ENCODE measurements at places on chromosomes 1 and 21.

DNA sequence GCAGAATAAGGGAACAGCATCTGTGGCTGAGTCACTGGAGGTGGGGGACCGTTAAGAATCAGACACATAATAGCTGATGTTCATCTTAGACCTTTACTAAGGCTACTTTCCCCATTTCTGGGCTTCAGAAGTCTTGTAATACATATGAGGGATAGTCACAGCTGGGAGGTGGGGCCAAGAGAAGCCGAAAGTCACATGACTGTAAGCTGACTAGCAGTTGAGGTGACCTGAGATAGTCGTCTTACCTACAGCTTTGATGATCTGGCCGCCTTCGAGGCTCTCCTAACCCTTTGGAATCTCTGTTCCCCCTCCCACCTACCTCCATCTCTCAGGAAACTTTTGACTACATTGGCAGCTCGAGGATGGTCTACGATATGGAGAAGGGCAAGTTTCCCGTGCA is 9.4 kb downstream of the NCSTN start:
- no peak for DNase-seq

- no peak for DNase-seq
These were observed 40.1 kb upstream of the SLC5A9 start for GRCh38 chr1:48182439-48182838.

- no peak for DNase-seq
These were observed 228.2 kb upstream of the USP24 start for GRCh38 chr1:55443175-55443915.

GRCh38 chr1:85148524-85149250 is 52.1 kb downstream of the SYDE2 start:
- no peak for DNase-seq

GRCh38 chr1:1348420-1349255 is 580 bp downstream of the DVL1 start:
- DNase-seq = no peak

DNA sequence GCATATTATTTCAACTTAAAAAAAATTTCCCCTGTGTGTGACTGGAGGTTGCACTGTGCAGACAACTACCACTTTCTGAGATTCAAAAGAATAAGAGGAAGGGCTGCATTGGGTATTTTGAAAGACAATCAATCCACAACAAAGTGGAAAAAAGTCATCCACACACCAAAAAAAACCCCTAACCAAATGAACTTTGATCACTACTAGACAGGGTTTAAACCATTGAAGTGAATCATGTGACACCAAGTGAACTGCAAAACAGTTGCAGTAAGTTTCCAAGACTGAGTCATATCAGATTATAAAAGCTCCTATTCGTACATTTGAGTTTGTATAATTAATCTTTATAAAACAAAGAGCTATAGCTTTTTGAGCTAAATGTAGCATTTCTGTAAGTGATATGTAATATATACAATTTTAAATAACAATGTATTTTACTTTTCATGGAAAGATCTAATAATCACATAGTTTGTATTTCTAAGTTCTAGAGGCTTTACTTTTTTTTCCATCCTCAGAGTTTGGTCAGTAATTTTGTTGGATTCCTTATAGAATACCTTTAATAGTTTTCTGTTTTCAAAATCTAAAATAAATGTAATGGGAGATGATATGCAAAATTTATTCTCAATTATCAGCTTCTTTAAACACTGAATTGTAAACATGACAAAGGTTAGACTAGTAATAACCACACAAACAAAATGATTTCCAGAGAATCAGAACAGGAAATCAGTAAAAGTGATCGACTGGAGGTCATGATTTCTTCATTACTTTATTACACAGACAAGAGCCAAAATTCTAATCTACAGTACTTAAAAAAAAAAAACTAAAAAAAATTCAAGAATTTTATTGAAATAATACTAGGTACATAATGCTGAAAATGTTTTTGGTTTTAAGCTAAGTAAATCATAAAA is 50.5 kb upstream of the GFI1 start:
- no peak for DNase-seq

DNA sequence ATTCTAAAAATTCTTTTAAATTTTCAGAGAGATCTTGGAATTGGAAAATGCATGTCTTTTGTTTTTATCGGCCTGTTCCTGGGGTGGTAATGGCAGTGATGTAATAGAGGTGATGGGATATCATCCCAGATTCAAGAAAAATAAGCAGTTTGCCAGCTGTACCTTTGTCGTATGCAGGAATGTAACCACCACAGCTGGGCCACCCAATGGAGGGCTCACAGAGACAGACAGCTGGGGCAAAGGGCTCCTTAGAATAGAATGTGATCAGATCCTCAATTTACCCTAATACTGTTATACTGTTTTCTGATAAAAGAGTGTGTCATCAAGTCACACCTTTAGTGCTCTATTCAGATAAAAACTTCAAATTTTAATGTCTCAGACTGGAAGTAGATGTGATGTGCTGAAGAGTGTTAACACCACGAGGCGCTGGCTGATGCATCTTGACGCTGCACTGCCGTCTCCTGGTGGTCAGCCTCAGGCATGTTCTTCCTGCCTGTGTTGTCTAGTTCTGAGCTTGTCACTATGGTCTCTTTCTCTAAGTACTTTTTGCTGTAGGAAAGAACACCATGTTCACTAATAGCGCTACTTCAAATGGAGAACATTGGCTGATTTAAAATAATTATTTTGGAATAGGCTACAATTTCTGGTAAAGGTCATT is 78.8 kb downstream of the C1orf21 start:
- no peak for DNase-seq

GRCh38 chr1:26278724-26279455 is 996 bp upstream of the SH3BGRL3 start:
- DNase-seq = no peak

DNA sequence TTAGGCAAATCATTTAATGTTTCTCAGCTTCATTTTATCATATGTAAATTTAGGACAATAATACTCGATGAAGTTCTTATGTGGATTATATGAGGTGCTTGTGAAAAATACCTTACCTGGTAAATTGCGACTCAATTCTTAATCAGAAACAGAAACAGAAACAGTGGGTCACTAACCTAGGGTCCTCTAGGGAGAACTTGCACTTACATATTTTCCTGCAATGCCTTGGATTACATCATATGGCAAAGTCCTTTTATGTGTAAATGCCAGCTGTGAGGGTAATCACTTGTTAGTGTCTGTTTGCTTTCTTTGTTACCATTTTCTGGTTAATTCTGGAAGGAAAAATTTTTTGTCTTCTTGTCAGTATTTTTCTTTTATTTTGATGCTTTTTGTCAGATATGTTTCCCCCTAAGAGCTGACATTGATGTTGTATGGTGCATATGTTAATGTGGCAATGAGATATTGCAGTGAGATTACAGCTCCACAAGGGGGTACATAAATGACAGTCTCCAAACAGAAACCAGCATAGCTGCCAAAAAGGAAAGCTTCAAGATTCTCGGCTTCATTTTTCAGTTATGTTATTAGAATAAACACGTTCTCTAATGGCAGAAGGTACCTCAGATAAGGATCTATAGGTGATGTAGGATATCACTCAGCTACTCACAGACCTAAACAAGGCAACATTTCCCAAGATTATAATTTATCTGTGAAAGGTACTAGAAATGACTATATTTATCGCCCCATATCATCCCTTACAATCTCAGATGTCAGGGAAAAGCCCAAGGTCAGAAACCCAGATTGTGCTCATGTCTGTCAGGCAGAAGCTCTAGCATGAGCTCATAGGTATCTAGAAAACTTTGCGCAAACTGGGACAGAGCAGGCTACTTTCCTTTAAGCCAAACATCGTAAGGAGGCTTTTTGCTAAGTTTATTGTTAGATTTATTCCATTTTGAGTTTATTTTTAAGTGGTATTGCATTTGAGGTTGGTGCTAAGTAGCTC is 119.9 kb downstream of the FASLG start:
- DNase-seq = no peak

DNA sequence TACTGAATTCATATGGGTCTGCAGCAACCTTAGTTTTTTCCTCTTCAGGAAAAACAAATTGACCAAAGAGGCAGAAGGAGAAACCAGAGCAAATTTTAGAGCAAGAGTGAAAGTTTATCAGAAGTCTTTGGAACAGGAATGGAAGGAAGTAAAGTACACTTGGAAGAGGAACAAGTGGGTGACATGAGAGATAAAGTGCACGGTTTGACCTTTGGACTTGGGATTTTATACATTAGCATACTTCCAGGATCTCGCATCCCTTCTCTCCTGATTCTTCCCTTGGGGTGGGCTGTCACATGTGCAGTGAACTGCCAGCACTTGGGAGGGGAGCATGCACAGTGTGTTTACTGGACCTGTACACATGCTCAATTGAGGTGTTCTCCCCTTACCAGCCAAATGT is 754.8 kb upstream of the ADAMTS5 start:
- DNase-seq = no peak

DNA sequence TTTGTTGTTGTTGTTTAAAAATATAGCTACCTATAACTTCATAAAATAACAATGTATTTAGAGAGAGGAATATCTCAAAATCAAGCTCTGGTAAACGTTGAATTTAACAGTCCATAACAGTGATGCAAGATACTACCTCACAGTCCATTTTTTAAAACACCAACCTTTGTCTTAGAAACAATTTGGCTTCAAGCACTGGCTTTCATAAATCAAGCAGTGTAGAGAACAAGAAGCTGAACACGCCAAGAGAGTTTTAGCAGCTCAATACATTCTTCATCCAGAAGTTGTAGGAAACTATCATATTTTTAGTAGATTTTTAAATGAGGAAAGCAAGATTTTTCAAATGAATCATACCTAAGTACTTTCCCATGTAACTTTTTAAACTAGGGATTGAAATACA is 334.3 kb upstream of the ADAMTS5 start:
- no peak for DNase-seq

- no peak for DNase-seq
These were observed 86.9 kb upstream of the ZBTB40 start for GRCh38 chr1:22364764-22365163.

GRCh38 chr1:230516889-230517288 is 90.8 kb upstream of the PGBD5 start:
- no peak for DNase-seq

GRCh38 chr1:247540581-247540980 is 4.3 kb upstream of the OR2C3 start:
- no peak for DNase-seq

DNA sequence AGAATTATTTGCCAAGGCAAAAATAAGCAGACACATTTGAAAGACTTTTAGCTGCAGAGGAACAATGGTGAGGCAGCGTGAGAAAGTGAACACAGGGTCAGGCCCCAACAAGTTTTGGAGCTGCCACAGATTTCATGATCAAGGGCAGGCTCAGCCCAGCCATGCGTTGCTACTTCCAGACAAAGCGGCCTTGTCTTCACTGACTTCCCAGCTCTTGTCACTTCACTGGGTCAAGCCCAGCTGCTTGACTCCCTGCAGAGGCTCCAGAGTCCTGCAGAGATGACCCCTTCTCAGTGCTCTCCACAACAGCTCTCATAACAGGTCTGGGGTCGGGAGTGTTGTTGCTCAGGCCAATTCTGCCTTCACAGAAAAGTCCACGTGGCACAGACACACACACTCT is 35.8 kb downstream of the HHAT start:
- DNase-seq = no peak

DNA sequence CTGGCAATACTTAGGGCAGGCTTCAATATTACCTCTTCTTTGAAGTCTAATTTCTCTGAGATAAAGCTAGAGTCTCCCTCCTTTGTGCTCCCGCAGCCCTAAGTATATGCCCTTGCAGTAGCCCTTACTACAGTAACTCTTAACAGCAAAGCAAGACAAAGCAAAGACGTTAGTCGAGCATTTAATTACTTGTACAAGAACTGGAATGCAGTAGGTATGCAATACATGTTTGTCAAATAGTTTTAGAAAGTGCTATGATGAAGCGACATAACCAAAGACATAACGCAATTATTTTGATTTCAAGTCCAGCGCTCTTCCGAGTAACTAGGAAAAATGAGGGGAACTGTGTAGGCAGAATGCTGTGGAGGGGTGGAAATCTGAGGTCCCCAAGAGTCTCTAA is 1.6 kb downstream of the P3H1 start:
- no peak for DNase-seq

DNA sequence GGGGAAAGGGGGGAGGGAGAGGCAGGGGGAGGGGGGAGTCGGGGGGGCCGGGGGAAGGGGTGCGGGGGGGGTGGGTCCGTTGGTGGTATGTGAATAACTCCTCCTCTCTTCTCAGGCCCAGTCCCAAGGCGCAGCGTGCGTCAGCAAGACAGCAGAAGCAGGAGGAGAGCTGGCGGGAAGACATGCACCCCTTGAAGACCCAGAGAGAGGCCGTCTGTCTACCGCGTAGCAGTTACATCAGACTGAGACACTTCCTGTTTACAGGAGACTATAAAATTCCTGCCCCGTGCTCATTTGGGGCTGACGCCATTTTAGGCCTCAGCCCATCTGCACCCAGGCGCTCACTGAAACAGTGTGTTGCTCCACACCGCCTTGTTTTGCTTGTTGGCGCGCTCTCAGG is 55.3 kb downstream of the SETD4 start:
- no peak for DNase-seq

GRCh38 chr1:30323352-30323751 is 400.0 kb downstream of the MATN1 start:
- DNase-seq = no peak

GRCh38 chr1:68777851-68778250 is 281.0 kb upstream of the DEPDC1 start:
- no peak for DNase-seq

DNA sequence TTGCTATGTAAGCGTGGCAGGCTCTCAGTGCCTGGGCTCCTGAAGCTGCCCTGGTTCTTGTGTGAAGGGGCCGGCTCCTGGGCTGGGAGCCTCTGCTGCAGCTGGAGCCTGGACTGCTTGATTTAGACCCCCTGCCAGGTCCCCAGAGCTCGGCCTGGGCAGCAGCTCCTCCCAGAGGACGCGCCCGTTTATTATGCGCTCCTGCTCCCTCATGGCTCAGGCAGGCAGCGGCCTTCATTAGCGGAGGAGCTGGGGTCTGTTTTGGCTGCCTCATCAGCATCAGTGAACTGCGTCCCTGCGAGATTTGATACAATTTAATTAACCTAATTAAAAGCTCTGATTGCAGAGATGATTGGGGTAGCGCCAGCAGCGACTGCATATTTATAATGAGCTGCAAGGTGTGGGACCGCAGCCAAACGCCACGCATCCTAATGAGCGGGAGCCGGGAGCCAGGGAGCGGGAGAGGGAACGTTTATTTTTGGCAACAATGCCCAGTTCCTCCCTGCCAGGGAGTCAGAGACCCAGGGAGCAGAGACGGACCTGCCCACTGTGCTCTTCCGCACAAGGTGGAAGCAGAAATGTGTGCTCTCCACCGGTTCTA is 16.6 kb downstream of the UTP11 start:
- no peak for DNase-seq

- no peak for DNase-seq
These were observed 88.4 kb downstream of the ADCY10 start for GRCh38 chr1:167825419-167826079.

GRCh38 chr21:22791986-22792560 is 1793.9 kb downstream of the NCAM2 start:
- DNase-seq = no peak
